8988T (cell line): ENCODE measurements at places on chromosomes 2 and 18.

- no peak for DNase-seq
Observed at GRCh38 chr18:44729631-44730101, 49.0 kb downstream of the SETBP1 start.

DNA sequence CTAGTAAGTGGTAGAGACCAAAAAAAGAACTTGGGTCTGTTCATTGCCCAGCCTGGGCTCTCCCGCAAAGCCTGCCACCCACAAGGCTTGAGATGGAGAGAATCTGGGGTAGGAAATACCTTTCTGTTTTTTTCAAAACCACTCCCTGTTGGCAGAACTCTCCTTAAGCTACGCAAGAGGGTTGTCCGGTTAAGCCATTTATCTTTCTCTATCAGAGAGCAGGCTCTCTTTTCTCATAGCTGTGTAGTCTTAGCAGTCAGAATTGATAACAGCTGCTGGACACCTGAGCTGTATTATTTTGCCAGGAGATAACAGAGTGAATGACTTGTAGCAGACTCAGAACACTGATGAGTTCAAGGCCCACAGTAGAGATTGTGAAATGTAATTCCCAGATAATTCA is 1088.1 kb downstream of the TSN start:
- DNase-seq, result no peak

DNA sequence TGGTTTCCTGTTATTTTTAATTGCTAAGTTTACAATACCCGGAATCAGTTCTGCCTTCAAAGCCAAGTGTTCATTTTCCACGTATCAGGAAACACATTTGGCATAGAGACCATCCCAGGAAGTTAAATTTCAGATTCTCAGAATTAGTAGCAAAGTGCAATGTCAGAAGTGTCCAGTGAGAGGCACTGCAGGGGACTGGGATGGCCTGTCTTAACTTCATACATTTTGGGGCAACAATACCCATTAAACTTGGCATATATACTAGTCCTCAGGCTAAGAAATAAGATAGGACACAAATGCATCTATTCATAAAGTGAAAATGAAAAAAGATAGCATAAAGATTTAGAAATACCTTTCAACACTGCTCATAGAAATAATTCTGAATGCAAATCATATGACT is 1.5 kb upstream of the IL1RL2 start:
- DNase-seq, result no peak

- peak; percentile 71 for DNase-seq
Observed at GRCh38 chr18:37294951-37295350, 270.6 kb downstream of the CELF4 start.

GRCh38 chr18:10205151-10205550 is 249.3 kb upstream of the APCDD1 start:
- no peak for DNase-seq

- DNase-seq, result no peak
Observed at GRCh38 chr2:228700638-228701037, 519.2 kb upstream of the SPHKAP start.

DNA sequence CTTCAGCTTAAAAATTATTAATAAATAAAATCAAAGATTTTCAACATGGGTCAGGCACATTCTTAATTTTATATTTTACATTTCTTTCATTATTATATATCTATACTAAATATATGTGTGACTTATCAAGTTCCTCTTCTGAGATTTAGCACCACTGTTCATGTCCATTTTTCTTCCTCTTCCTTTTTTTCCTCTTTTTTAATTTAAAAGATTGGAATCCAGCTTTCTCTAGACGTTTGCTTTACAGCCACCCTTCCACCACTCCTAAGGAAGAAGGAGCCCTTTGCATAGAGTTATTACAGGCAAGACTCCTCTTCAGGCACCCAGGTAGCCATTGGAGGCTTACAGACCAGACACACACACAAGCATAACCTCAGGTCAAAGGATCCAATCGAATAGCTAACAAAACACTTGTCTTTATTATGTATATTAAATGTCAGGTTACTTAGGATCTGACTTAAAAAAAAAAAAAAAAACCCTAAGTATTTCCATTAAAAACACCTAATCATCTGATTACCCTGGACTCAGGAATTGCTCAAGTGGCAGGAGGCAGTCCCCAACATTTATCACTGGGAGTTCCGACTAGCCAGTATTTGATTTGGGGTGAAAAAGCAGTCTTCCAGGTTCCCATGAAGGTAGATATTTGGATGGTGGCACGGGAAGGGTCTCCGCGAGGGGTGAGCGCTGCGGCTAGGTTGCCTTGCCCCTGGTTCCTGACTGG is 2.4 kb upstream of the ZEB2 start:
- DNase-seq, result no peak
